Brain microvascular endothelial cell (primary cell): ENCODE measurements at places on chromosomes 2 and 18.

GRCh38 chr2:136538489-136538888, 226.9 kb upstream of the THSD7B start:
- no peak for DNase-seq

GRCh38 chr2:64344999-64345576, 108.9 kb upstream of the LGALSL start:
- no peak for DNase-seq

DNA sequence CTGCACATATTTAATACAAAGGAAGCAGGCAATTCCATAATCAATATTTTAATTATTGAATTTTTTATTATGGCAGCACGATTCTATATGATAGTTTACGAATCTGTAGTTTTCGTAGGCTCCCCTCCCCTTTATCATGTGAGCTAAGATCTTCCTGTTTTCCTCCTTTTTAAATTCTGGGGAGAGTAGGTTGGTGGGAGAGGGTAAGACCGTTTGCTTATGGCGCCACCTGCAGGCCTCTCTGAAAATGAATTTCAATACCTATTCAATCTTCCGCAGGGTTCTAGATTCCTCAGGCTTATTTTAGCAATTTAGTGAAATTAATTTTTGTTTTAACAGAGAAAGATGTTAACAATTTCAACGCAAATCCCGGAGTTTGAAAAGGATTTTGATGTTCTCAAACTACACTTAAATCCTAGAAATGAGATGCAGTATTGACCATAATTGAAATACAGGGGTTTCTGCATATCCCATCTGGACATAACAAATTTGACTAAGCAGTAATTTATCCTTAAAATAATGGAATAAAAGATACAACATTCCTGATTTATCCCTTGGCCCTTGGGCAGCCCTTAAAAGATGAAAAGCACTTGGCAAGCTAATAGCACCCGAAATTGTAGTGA, 12.8 kb upstream of the GBX2 start:
- DNase-seq, result peak; percentile 70

GRCh38 chr18:66971960-66972359, 368.1 kb upstream of the CDH19 start:
- no peak for DNase-seq

GRCh38 chr18:77062518-77063003, 70.0 kb downstream of the MBP start:
- DNase-seq, result peak; percentile 98

- DNase-seq, result no peak
Measured at GRCh38 chr2:146385031-146385430, 1459.8 kb upstream of the ACVR2A start.

DNA sequence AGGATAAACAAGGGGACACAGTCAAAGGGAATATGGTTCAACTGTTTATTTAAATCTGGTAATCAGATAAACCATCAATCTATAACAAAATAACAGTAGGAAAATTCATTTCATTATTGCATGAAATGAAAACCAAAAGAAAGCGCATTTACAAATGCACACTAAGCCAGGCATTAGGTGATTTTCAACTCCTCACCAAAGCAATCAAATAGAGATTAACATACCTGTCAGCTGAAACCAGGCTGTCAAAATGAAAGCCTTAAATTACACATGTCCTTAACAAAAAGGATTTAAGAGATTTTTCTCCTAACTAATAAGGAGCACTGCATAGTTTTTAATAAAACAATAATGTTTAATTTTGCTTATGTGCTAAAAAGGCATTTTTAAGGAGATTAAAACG, 23.0 kb downstream of the STK39 start:
- no peak for DNase-seq

GRCh38 chr18:73199151-73199550, 331.4 kb upstream of the NETO1 start:
- no peak for DNase-seq

GRCh38 chr2:207993151-207993763, 32.1 kb downstream of the PLEKHM3 start:
- DNase-seq, result peak; percentile 47

GRCh38 chr2:141641462-141641861, 489.4 kb downstream of the LRP1B start:
- DNase-seq, result no peak

- peak; percentile 75 for DNase-seq
Measured at GRCh38 chr18:35019933-35020332, 21.3 kb upstream of the MAPRE2 start.

DNA sequence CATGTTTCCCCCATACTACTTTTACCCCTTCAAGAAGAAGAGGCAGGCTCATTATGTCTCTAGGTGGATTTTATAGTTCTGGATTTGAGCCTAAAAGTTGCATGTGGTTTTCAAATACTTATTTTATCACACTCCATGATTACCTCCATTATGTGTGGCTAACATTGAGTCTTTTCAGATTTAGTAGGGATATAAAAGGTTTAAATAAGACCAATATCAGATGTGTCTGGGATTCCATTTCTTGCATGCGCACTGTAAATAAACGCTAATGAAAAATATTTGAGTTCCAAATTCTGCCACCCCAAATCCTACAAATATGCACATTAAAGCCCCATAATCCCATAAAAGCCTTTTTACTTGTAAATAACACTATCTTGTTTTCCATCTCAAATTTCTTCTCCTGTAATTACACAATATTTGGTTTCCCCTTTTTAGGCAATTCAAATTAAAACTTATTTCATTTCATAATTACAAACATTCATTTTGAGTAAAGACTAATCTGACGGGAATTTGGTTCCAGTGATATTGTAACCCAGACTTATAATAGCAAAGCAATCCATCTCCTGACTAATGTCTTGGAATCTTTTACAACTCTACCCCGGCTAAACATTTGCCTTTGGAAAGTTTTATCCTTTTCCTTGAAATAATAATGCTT, 600.0 kb downstream of the SLC4A3 start:
- no peak for DNase-seq

- DNase-seq, result no peak
Measured at GRCh38 chr2:179595284-179595683, 266.1 kb downstream of the ZNF385B start.

GRCh38 chr2:217142649-217143266, 282.9 kb upstream of the TNP1 start:
- DNase-seq, result peak; percentile 38

DNA sequence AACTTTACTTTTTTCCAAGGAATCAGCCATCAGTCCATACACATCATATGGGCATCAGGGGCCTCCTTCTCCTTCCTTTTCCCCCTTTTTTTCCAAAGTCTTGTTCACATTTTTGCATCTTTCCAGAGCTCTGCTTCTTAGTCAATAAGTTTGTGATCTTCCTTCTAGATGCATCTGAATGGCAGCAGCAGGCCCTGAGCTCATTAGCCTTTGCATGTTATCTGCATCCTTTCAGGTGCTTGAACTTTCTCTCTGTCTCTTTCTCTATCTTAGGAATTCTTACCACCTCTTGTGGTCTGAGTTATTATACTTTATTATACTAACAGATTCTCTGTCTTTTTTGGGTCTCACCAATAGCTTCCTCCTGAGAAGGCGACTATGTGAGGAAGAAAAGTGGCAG, 312.4 kb upstream of the FANCL start:
- no peak for DNase-seq
